ENCODE measurements at places on chromosomes 13 and 19.

- DNase-seq, result no peak
Measured at GRCh38 chr19:54114340-54115108, 933 bp downstream of the TFPT start.

DNA sequence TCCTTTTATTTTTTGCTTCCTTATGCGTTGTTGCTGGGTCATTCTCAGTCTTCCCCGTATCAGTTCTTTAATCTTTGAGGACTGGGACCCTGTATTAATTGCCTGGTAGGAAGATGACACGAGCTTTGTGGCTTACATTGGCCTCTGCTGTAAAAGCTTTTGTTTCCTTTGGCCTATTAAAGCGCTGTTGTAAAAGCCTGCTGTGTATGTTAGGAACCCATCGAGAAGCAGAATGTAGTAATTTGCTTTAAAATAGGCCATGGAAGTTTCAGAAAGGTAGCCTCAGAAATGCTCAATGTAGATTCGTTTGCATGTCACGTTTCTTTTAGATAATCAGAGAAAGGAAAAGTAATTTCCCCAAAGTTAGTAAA, 257.5 kb upstream of the STARD13 start:
- no peak for DNase-seq

- no peak for DNase-seq
Measured at GRCh38 chr19:34224996-34225658, 29.2 kb upstream of the GARRE1 start.

GRCh38 chr13:49071341-49071937, 95.7 kb downstream of the FNDC3A start:
- no peak for DNase-seq

DNA sequence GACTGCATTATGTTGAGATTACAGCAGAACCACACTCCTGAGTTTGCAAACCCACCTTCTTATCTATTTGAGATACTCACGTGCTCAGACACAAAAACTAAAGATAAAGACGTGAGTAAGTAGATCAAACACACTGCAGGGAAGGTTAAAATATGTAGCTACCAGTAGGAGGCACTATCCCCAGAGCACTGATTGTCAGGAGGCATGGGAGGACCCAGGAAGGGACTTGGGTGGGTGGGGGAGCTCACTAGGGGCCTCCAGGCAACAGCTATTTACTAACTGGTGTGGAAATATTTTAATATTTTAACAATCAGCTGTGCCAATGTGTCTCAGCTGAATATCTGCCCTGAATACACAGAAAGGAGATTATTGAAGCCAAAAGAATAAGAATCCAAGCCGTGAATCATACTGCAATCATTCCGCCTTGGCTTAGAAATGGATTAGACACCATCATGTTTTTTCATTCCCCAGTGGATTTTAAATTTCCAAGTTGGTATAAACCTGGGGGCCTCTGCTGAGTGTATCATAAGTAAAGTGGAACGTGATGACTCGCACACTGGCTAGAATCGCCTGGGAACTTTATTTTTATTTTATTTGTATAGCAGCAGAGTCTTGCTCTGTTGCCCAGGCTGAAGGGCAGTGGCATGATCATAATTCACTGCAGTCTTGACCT, 73.2 kb upstream of the CACNA1A start:
- DNase-seq, result no peak

DNA sequence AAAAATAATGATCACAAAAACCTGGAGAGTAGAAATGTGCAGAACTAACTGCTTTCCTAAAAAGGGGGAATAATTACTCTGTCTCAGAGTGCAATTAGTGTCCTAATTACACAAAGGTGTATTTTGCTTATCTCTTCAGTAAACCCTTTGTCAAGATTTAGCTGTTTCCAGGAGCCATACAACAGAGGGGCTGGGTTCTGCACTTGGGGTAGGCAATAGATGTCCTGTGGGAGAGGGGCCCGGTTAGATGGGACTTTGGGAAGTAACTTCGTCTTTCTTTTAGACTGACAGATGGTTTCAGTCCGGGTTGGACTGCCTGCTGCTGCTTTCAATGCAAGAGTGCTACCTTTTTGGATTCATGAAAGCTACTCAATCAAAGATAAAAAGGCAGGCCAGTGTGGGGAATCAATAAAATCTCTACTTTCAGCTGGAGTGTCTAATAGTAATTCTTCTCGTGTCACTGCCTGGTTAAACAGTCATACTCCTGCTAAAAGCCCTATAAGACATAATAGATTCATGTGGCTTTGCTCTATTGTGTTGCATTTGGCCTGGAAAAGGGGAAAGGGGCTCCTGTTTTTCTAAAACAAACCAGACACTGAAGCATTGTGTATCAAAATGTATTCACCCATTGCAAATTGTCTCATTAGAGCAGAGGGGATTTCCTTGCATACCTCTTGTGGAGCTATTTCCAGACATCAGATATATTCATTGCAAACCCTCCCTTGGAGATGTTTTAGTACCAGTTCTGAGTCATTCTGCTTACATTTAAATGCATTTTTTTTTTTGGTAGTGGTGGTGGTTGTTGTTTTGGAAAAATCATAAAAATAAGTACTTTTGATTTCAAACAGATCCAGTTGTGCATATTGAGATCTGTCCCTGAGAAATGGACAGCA, 83.3 kb upstream of the PCDH8 start:
- DNase-seq, result no peak

- no peak for DNase-seq
Measured at GRCh38 chr13:92042522-92042921, 644.1 kb downstream of the GPC5 start.

DNA sequence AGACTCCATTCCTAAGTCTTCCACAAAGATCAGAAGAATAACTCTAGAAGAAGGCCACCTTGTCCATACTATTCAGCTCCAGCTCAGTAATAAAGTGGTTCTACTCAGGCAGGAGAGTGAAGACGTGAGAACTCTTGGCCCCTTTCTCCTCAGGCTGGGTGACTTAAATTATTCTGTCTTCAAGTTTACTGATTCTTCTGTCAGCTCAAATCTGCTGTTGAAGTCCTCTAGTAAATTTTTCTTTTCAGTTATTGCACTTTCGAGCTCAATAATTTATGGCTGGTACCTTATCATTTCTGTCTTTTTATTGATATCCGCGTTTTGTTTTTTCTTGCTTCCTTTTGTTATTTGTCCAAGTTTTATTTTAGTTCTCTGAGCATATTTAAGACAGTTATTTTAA, 922.3 kb upstream of the PCDH9 start:
- no peak for DNase-seq

DNA sequence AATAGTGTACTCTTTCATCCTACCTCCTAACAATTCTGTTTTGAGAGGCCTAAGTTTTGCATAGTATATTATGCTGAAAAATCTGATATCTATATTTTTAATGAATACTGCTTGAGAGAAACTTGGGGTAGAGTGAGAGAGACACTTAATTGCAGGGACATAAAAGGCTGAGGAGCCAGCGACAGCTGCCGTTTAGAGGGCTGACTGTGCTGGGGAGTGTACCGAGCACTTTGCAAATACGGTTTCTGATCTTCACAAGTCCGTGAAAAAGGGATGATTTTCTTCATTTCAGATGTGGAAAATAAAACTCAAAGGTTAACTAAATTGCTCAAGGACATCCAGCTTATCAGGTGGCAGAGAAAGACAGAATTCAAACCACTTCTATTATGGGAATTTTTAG, 97.4 kb downstream of the CAB39L start:
- no peak for DNase-seq

- peak; percentile 65 for DNase-seq
Measured at GRCh38 chr13:21673789-21674489, 3.1 kb downstream of the FGF9 start.

DNA sequence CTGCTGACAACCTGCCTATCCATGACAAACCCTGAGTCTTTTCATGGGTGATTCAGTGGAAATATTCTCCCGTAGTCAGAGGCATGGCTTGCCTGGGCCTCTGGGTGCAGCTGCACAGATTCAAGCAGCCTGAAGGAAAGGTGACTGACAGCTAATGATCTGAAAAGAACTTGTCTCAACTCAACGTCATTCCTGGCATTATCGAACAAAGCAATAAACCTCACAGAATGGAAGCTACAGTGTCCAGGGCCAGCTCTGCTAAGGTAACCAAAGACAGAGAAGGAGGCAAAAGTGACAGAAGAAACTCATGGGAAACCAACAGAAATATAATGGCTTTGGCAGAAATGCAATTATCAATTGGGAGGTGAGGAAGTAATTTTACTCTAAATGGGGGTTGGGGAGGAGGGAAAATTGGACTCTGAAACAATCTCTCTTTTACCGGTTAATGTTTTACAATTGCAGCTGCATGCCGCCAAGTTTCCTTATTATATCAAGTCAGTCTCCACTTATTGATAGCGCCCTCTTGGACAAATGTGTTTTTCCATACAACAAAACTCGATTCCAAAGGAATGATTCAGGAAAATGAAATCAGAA, 12.9 kb downstream of the STARD13 start:
- no peak for DNase-seq

- no peak for DNase-seq
Measured at GRCh38 chr13:85536706-85537105, 262.5 kb downstream of the SLITRK6 start.

DNA sequence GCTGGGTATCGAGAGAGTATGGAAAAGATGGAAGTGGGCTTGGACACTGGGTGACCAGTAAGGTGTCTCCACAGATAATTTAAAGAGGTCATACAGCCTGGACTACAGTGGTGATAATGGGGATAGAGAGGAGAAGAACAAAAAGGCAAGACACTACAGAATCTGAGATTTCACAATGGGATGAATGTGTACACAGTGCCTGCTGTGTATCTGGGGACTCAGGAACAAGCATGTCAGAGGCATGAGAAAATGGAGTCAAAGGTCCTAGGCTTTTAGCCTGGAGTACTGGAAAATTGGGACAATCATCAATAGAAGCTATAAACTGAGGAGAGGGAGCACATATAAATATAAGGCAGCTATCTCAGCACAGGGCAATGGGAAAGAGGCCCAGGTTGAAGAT, 69.4 kb downstream of the TSC22D1 start:
- no peak for DNase-seq

DNA sequence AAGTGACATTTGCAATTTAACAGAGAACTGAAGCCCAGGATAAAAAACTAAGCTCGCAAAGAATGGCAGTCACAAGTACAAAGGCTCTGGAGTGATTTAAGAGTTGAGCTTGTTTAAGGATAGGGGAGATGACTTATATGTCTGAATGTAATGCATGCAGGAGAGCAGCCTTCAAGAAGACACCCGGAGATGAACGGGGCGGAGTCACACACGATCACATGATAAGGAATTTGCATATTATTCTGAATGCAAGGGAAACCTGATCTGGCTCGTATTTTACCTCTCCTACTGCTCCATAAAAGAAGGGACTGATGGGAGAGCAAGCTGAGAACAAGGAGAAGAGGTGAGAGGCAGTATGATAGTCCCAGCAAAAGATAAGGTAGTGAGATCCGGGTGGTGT, 12.9 kb downstream of the TBC1D4 start:
- DNase-seq, result no peak

DNA sequence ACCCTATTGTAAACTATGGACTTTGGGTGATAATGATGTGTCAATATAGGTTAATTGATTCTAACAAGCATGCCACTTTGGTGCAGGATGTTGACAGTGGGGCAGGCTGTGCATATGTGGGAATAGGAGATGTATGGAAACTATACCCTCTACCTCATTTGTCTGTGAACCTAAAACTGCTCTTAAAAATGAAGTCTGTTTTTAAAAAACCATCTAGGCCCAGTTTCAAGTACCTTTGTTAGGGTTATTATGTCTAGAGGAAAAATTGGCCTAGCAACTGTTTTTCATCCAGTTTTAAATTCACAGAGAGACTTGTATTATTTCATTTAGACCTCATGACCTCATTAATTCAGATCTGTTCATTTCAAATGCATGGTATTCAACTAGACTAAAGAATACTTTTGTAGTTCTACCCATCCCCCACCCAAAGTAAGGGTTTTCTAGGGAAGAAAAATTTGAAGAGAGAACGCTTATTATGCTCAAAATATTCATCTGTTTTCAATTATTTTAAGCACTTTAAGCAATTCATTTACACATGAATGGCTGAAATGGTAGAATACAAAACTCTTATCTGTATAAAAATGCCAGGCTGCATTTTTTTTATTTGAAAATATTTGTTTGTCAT, 1781.9 kb upstream of the MIR17HG start:
- DNase-seq, result no peak

GRCh38 chr13:73025217-73026012, 33.4 kb upstream of the KLF5 start:
- DNase-seq, result no peak

- DNase-seq, result no peak
Measured at GRCh38 chr19:42628411-42629140, 33.9 kb upstream of the CEACAM8 start.

GRCh38 chr19:38247734-38248268, 8.4 kb downstream of the PPP1R14A start:
- DNase-seq, result no peak

DNA sequence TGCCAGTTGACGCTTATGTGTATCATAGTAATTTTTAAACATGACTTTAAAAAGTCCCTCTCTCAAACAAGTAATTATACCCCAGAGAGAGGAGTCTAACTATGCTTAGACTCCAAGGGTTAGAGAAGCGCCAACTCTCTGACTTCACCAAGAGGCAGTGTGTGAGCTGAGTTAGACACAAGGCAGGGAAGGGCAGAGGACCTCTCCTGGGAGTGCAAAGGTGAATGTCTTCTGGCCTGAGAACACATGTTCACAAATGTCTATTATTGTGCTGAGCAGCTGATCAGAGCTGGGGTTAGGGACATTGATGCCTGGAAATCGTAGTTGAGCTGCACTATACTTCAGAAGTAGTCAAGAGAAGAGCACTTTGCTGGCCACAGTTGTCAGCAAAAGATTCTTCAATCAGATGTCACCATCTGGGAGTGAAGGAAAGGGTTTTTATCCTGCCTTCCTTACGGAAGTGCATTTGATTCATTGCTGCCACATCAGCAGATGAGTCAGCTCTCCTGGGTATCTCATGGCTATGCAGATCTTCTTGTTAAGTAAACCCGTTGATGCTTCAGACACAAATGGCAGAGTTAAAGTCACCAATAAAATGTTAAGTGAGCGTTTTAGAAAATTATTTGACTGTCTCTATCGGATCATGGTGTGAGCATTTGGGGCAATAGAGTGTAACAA, 283.2 kb upstream of the ARGLU1 start:
- no peak for DNase-seq

DNA sequence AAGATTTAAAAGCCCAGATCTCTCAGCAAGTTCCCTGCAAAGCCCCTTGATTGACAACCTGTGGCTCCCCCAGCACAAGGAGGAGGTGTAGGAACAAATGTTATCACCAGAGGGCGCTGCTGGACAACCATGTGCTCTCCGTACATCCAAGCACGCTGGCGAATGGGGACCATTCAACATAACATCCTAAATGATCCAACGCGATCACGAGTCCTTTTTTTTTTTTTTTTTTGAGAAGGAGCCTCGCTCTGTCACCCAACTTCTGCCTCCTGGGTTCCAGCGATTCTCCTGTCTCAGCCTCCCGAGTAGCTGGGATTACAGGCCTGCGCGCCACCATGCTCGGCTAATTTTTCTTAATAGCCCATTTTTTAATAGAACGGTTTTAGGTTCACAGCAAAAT, 52.0 kb downstream of the NWD1 start:
- DNase-seq, result peak; percentile 90

- no peak for DNase-seq
Measured at GRCh38 chr19:3748965-3749364, 12.5 kb downstream of the APBA3 start.

GRCh38 chr19:3585301-3586126, at the start of gene GIPC3:
Gene GIPC3 (plus strand): TSS chr19:3585478. CDS start chr19:3585598, 120 bp downstream.
- no peak for DNase-seq

GRCh38 chr13:65836066-65836465, 1394.1 kb downstream of the PCDH9 start:
- DNase-seq, result no peak

GRCh38 chr13:20573186-20573585, 6.2 kb downstream of the IFT88 start:
- no peak for DNase-seq

Measured in NCI-H446 (cell line).